ENCODE measurements at places on chromosomes 12 and 14.
A peak's percentile ranks its signal among the peaks of the same experiment; 100 is the strongest.

DNA sequence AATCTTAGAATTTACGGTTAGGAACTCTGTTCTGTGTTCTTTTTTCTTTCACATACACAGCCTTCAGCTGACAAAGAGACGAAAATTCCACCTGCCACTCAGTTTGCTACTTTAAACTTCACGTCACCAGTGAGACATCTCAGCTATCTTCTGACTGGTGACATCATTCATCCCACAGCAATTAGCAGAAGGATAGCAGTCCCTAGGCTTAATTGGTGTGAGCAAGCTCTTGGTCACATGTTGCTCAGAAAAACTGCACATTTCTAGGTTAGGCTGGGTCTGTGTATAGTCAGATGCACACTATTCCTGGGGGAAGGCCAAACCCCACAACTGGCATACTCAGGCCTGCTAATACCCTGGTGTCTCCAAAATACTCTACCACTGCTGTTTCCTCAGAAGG, 23.9 kb downstream of the SLC7A7 start:
- no peak for DNase-seq

DNA sequence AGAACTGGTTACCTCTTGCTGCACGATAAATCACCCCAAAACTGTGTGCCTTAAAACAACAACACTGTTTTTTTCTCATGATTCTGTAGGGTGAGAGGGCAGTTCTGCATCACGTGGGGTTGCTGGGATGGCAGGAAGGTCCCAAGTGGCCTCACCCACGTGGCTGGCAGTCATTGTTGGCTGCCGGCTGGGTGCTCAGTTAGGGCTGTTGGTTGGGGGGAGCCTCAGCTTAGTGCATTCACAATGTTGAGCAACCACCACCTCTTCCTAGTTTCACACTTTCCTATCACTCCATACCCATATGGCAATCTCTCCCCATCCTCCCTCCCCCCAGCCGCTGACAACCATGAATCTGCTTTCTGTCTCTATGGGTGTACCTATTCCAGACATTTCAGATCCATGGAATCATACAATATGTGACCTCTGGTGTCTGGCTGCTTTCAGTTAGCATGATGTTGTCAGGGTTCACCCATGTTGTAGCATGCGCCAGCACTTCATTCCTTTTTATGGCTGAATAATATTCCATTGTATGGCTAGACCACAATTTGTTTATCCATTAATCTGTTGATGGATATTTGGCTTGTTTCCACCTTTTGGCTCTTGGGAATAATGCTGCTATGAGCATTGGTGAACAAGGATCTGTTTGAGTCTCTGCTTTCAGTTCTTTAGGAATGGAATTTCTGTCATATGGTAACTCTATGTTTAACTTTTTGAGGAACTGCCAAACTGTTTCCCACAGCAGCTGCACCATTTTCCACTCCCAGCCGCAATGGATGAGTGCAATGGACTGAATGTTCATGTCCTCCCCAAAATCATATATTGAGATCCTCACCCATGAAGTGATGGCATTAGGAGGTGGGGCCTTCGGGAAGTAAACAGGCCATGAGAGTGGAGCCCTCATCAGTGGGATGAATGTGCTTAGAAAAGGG, 11.2 kb upstream of the POP5 start:
- DNase-seq: no peak

DNA sequence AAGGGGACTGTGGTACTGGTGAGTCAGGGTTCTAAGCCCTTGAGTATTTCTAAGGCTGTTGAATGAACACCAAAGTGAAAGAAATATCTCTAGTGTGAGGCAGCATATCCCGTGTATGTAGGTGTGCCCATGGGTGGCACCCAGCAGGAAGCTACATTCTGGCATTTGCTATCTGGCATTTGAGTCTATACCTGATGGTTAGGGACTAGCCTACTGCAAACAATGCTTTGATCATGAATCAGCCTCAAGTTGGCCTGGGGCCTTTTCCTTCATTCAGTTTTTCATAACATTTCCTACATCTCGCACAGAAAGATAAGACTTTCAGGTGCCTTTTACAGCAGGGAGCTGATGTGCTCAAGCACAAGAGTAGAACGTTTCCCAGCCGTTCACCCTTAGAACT, 85.7 kb upstream of the E2F7 start:
- no peak for DNase-seq

DNA sequence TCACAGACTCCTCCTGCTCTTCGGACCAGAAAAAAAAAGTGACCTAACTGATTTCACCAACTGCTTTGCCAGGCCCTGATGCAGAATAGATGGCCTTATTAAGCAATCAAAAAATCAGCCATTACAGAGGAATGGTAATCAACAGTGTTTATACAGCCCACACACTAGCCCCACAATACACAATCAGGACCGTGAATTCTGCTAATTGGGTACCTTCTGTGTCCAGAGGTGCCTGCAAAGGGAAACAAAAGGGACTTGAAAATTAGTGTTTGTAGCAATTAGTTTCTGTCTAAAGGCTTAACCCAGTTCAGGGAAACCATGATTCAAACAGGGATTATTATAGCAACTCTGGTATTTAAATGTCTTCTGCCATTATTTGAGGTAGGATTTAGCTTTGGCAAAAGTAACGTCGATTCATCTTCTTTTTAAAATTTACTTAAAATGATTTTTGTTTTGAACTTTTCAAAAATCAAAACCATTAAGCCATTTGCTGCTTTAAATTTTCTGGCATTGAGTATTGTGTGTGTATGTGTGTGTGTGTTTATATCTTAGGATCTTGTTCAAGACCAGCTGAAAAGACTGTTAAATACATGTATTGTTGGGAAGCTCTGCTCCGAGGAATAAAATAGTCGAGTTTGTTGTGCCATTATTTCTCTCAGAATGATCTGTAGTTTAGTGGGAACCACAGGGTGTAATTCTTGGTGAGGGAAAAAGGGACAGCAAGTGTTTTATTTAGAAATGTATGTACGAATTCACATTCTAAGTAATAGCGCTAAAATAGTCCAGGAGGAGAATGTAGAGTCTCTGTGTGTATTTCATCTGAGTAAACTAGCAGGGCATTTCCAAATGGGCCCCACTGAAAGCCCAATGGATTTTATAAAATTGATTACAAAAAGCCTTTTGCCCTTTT, 156.1 kb downstream of the PTCSC3 start:
- no peak for DNase-seq

DNA sequence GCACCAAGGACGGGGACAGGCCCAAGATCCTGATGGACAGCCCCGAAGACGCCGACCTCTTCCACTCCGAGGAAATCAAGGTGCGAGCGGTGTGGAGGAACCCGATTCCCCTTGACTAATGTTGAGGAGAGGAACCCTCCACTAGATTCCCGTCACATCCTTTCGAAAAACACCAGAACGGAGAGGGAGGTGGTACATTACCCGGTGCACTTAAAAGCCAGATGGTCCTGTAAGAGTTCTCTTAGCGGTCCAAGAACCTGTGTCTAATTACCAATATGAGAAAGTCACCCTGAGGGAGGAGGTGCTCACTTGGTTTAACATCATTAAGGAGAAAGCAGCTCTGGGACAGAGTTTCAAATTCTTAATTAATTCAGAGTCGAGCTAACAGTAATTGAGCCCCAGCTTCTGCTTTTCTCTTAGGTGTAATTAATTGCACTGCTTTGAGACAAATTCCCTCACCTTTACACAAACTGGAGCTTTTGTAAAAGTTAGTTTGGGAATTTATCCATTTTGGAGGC, 450 bp downstream of the PRKAB1 start:
- DNase-seq: peak; percentile 12

DNA sequence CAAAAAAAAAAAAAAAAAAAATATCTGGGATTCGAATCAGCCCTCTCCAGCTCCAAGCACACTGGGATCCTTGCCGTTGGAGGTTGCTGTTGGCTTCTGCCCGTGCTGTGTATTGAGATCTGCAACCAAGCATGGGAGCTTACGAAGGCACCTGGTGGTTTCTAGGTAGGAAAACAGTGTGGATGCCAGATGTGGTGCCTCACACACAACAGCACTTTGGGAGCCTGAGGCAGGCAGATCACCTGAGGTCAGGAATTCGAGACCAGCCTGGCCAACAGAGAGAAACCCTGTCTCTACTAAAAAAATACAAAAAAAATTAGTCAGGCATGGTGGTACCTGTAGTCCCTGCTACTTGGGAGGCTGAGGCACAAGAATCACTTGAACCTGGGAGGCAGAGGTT, 47.4 kb downstream of the ATF7 start:
- no peak for DNase-seq

DNA sequence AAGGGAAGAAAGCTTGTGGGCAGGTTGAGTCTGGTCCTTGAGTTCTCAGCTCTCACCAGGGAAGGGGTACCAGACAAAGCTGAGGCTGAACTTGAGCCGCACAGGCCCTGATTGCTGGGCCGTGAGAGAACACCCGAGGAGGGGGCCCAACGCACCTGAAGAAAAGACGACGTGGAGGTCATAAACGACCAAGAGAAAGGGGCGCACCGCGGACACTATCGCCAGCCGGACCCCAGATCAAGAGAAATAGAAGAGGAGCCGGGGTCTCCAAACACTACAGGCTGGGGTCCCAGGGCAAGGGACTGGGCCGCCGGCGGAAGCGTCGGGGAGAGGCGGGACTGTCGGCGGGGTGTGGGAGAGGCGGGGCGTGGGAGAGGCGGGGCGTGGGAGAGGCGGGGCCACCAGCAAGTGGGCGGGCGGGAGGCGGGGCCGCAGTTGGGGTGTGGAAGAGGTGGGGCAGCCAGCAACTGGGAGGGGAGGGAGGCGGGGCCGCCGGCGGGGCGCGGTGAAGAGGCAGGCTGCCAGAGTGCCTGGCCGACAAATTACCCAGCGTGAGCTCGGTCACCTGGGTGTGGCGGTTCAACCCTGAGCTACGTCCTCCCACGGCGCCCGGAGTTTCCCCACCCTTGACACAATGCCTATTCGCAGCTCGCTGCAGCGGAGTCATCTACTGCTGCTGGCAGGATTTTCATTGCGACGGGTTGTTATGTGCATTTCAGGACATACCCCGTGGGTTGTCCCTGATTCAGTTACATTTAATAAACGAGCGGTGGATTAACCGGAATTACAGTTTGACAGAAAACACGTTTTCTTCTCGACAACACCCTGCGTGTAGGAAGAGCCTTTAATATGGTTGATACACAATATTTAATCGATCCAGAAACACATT, 15.5 kb upstream of the NEMF start:
- peak; percentile 97 for DNase-seq

DNA sequence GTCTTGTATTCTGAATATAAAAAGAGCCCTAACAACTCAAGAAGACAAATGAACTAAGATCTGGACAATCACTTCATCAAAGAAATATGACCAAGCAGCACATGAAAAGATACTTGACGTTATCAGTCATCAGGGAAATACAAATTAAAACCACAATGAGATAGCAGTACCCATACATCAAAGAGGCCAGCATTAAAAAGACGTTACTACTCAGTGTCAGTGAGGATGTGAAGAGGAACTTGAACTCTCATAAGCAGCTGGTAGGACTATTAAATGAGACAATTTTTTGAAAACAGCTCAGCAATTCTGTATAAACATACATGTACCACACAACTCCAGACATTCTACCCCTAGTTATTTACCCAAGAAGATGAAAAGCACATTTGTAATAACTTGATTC, 55.9 kb downstream of the FERMT2 start:
- no peak for DNase-seq

GRCh38 chr12:112546339-112546738, 127.6 kb downstream of the PTPN11 start:
- no peak for DNase-seq
